ENCODE measurements at places on chromosomes 4 and X.

DNA sequence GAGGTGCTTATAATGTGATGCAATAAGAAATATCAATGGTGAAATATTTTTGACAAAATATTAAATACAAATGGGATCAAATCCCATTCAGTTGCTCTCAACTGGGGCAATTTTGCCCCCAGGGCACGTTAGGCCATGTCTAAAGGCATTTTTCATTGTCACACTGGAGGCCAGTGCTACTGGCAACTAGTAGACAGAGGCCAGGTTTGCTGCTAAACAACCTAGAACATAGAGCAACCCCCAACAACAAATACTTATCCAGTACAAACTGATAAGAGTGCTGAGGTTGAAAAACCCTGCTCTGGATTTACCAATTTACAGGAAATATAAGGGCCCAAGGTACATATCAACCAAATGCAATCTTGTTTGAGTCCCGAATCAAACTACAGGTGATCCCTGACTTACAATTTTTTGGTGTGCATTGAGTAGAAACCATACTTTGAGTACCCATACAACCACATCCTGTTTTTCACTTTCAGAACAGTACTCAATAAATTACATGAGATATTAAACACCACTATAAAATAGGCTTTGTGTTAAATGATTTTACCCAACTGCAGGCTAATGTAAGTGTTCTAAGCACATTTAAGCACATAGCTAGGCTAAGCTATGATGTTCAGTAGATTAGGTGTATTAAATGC lies 237.5 kb downstream of the HNRNPD start:
- no peak for DNase-seq

DNA sequence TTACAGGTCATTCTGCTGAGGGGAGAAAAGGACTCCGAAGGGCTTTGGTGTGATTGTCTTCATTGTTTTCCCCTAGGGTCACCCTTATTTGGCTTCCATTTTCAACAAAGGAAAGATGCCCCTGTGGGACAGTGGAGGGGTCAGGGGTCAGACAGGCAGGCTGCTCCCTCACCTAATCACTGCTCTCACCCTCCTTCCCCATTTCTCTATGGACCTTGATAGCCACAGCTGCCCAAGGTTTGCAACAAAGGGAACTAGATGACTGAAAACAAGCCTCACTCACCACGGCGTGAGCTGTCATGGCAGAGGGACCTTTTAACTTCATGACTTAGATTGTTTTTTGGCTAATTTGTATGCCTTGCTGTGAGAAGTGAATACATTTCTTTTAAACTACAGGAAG lies 40.7 kb downstream of the C4orf51 start:
- DNase-seq = no peak

DNA sequence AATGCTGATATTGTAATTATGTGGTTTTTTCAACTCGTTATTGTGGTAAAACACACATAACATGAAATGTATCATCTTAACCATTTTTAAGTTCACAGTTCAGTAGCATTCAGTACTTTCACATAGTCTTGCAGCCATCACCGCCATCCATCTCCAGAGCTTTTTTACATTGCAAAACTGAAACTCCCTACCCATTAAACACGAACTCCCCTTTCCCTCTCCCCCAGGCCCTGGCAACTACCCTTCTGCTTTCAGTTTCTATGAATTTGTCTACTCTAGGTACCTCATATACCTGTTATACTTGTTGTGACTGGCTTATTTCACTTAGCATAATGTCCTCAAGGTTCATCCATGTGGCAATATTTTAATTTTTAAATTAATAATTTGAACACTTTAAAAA lies 380.6 kb downstream of the MAPK10 start:
- no peak for DNase-seq

- no peak for DNase-seq
These were observed 101.9 kb downstream of the TET2 start for GRCh38 chr4:105248613-105249012.

DNA sequence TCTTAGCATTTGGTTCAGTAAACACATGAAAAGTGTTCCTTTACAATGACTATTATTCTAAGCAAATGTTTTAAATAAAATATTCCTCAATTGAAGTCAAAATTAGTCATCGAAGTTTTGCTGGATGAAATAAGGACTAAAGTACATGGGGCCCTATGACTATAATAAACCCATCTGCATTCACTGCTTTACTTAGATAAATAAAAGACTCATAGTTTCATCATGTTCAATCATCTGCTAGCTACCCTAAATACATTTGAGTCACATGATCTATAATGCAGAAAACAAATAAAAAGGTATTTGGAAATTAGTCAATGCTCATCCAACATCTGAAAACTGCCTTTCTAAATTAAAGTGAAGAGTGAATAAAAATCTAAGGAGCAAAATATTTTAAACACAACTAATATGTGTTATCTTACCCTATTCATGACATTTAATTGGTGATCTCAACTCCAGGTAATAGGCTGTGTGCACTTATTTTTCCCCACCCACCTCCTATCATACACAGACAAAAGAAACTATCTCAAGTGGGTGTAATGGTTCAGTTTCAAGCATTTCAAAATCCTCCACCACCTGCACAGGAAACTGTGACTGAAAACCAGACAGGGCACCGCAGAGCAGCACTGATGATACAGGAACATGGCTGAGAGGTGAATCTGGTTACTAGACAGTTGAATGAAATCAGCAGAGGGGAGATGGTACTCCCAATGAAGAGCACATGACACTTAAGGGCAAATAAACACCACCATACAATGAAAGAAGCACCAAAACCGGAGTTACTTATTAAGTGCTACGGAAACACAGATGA lies 78.6 kb downstream of the CAMK2D start:
- DNase-seq = peak; percentile 20

- no peak for DNase-seq
These were observed 6.8 kb downstream of the ANXA3 start for GRCh38 chr4:78558410-78558809.
